Thoracic aorta (tissue), 2 donors: ENCODE measurements at places on chromosomes 1 and 21.

DNA sequence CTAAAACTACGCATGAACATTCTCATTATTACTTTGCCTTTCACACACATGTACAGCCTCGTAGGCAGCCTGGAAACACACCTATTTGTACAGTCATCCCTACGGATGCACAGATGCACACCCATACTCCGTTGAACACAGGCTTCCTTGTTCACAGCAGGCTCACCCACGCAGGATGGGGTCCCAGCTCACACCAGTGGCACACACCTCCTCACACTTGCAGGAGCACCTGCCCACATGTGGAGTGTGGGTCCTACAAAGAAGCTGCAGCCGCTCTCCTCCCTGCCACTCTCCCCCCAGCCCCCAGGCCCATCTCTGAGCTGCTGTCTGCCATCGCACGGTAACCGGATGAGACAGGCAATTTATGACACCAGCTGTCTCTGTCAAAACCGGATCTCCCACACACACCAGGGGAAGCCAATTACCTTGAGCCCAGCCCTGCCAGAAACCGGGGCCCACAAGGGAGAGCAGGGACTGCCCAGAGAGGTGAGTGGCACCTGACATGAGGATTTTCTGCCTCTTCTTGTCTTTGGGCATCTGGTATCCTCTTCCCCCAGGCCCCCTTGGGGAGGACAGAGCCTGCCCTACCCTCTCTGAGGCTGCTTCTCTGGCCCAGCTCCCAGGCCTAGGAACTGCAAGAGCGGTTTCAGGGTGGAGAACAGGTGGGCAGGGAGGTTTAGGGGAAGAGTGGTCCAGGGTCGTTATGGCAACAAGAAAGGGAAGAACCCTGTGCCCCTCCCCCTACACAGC is 175.4 kb downstream of the IGSF21 start:
- H3K4me1 ChIP-seq = no peaks in the 10 kb centered on the region
- DNase-seq = no peak
- no peaks in the 10 kb centered on the region for H3K27me3 ChIP-seq
- H3K4me3 ChIP-seq = no peak overlapping the region
- H3K27ac ChIP-seq = no peak overlapping the region

- peaks cover 21% of the 10 kb centered on the region for H3K4me1 ChIP-seq
- H3K27me3 ChIP-seq = no peaks in the 10 kb centered on the region
- DNase-seq = no peak
- H3K4me3 ChIP-seq = peak overlapping the region; percentile 86
- peak overlapping the region; percentile 93 for H3K27ac ChIP-seq
Observed at GRCh38 chr1:39104158-39105060, 78.3 kb downstream of the NDUFS5 start.

GRCh38 chr1:119626841-119627240 is 21.2 kb downstream of the ZNF697 start:
- H3K4me3 ChIP-seq = no peak overlapping the region
- H3K27me3 ChIP-seq = no peaks in the 10 kb centered on the region
- peaks cover 41% of the 10 kb centered on the region for H3K4me1 ChIP-seq
- no peak for DNase-seq

DNA sequence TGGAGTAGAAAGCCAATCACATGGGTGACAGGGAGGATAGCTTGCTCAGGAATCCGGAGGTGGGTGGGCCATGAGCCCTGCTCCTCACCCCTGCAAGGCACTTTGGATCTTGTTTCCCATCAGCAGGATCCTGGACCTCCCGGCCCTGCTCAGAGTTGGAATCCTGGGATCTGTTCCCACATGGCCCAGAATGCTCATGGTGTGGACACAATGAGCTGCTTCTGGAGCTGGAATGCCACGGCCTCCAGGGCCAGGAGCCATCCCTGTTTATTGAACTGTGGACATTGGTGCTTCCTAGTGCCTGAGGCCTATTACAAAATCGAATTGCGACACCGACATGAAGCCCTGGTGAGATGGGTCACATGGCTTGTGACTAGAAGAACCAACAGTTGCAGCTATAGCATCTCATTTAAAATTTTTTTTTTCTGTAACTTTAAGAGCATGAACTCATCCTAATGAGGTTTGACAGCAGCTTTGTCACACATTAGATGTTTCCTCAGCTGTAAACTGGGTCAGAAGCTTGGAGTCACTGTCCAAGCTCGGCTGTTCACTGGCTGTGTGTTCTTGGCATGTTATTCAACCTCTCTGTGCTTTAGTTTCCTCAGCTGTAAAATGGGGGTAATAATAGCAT is 40.4 kb upstream of the GOLT1A start:
- no peaks in the 10 kb centered on the region for H3K4me1 ChIP-seq
- no peaks in the 10 kb centered on the region for H3K36me3 ChIP-seq
- no peak overlapping the region for H3K27ac ChIP-seq
- no peak overlapping the region for H3K4me3 ChIP-seq
- no peak for DNase-seq

- H3K4me1 ChIP-seq = no peaks in the 10 kb centered on the region
- H3K27ac ChIP-seq = no peak overlapping the region
- no peaks in the 10 kb centered on the region for H3K36me3 ChIP-seq
- peak overlapping the region; percentile 37 for H3K4me3 ChIP-seq
Observed at GRCh38 chr1:32925403-32926162, 24.4 kb upstream of the TMEM54 start.
